ENCODE measurements at places on chromosomes 1 and 21.

GRCh38 chr1:84861988-84862644 is 30.9 kb downstream of the LPAR3 start:
- DNase-seq = no peak

DNA sequence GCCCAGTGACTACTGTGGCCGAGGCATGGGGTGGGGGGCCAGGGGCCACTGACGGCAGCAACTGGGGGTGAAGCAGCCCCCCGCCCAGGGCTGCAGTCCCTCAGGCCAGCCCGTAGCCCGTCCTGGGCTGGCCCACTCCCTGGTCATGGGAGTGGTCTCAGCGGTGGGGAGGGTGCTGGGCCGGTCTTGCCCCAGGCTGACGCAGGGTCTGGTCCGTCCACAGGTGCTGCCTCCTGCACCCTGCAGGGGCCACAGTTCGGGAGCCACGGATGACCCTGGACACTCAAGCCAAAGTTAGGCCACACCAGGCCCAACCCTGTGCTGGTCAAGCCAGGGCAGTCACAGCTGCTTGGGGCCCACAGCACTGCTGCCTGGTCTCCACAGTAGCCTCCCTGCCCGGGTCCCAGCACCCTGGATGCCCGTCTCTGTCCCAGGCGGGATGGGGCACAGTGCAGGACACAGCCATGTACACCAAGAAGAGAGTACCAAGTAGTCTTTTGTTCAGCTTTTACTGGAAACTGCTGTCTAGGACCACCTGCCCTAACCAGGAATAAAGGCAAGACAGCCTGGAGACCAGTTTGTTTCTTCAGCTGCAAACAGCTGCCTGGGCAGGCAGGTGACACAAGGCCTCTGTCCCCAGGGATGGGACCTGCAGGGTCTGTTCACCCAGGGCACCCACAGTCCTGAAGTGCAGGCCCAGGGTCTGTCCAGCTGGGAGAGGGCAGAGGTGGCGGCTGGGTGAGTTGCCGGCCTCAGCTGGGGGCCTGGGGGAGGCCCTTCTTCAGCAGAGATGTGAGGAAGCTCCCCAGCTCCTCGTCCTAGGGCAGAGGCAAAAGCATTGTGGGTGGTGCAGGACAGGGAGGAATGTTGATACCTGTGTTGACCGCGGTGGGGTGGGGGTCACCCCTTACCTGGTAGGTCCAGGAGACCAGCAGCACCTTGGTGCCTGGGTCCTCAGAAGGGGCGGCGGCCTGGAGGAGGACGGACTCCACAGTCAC is 3.0 kb downstream of the PUSL1 start:
- DNase-seq = no peak

DNA sequence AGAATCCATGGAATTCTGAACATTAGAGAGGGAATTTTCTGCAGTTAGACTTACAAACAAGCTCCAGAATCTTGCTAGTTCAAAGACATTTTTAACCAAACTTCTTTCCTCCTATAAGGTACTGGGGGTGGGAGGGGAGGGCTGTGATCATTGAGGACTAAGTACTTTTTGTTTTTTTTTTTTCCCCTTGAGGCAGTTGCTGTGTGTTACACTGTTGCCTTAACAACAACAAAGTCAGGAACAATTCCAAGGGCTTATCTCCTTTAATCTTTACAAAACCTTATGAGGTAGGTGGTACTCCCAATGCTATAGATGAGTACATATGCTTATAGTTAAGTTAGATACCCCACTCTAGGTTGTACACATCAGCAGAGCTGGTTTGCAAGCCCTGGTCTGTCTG is 62.9 kb downstream of the PPP1R12B start:
- no peak for DNase-seq

DNA sequence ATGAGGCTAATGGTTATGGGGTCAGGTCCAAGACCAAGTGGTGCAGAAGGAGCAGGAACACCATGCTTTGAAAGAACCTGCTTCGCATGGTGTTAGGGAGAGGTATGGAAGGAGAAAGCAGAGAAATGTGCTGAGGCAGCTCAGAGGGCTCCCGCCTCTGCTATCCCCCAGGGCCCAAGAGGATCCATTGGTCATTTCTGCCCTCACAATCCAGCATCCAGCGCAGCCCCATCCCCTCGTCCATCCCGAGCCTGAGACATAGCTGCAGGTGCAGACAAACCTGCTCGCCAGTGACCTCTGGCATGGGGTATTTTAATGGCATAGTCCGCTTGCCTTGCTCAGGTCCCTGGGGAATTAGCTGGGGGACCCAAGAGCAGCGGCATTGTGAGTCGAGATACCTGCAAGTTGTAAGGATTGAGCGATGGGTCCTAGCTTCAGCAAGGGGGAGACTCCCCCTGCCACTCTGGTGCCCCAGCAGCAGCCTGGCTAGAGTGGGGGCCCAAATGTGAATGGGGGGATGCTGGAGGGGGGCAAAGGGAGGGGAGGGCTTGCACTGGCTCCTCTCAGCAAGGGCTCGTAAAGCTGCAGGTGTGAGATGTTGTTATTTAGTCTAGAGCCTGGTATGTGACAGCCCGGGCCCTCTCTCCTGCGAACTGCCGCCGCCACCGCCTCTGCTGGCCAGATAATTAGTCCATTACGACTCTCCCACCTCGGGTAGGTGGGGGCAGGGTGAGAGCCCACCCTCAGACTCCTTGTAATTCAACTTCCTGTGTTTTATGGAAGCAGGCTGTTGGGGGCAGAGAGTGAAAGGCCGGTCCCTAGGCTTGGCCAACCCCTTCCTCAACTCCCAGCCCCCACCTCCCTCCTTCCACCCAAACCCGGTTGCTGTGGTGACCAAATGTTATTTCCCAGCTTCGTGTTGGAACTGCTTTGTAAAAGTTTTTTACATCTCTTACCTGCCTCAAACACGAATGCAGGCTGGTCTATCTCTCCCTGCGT is 118.8 kb downstream of the RNF220 start:
- no peak for DNase-seq

GRCh38 chr1:155175927-155176371 is 2.3 kb downstream of the TRIM46 start:
- no peak for DNase-seq

GRCh38 chr1:192633533-192634253 is 2.3 kb upstream of the RGS13 start:
- no peak for DNase-seq

DNA sequence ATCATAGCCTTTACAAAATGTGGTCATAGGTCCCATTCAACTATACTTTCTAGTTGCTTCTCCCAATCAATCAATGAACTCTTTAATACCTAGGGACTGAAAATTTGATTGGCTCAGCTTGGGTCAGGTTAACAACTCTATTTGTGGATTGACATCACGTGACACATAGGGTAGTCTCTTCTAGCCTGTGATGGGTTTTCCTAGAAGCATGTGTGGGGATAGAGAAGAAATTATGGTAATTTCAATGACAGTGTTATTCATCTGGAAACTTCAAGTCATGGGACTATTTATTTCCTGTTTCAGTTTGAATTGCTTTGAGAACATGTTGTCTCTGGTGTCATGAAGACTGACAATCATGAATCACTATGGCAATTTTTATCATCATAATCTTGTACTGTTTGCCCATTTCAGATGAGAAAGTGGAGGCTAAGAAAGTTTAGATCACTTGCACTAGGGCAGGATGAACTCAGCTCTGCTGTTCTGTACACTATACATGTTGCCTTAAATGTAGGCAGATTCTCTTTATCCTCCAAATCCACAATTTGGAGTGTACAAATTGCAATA is 529.9 kb upstream of the BEND5 start:
- no peak for DNase-seq

DNA sequence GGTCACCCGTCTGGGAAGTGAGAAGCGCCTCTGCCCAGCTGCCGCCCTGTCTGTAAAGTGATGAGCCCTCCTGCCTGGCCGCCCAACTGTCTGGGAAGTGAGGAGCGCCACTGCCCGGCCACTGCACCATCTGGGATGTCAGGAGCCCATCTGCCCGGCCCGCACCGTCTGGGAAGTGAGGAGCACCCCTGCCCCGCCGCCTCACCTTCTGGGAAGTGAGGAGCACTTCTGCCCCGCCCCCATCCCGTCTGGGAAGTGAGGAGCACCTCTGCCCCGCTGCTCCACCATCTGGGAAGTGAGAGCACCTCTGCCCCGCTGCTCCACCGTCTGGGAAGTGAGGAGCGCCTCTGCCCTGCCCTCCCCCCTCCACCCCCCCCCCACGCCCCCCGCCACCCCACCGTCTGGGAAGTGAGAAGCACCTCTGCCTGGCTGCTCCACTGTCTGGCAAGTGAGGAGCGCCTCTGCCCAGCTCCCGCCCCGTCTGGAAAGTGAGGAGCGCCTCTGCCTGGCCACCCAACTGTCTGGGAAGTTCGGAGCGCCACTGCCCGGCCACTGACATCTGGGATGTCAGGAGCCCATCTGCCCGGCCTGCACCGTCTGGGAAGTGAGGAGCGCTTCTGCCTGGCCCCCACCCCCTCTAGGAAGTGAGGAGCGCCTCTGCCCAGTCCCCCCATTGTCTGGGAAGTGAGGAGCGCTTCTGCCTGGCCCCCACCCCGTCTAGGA is 4.5 kb upstream of the ZZZ3 start:
- DNase-seq = no peak

GRCh38 chr1:30273456-30273855 is 449.9 kb downstream of the MATN1 start:
- no peak for DNase-seq

- no peak for DNase-seq
Observed at GRCh38 chr1:230681599-230681998, 32.3 kb downstream of the AGT start.

DNA sequence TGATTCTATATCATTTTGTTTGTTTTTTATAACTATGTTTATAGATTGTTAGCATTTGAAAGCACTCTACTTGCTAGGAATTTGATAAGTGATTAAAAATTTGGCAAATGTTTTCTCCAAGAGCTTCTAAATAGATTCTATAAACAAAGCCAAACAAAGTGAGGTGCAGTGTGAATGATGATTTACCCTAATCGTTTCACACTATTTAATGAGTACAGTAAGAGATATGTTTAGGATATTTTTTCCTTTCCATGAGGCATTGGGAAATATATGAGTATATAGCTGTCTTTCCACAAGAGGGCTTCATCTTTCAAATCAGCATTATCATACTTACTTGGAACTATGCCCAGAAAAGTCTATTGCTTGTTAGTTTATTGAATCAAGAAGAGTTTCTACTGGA is 277.0 kb upstream of the BRINP3 start:
- DNase-seq = no peak

- no peak for DNase-seq
Observed at GRCh38 chr1:94036730-94037129, 84.2 kb downstream of the ABCA4 start.

DNA sequence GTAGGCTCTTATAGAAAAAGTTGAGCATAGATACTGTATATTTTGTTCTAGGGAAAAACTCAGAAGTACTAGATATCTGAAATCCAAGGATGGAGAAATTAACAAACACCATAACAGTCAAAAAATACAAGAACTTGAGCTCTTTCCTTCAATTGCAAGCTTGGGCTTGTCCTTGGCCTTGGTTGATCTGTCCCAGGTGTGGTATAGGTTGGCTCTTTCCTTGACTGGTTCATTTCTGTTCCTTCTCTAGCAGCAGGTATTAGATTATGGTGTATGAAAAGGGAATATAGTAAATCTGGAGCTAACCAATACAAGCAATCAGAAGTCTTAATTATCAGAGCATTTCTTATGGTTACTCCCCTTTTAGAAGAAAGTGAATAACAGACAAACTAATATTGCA is 198.6 kb downstream of the GPATCH2 start:
- no peak for DNase-seq

DNA sequence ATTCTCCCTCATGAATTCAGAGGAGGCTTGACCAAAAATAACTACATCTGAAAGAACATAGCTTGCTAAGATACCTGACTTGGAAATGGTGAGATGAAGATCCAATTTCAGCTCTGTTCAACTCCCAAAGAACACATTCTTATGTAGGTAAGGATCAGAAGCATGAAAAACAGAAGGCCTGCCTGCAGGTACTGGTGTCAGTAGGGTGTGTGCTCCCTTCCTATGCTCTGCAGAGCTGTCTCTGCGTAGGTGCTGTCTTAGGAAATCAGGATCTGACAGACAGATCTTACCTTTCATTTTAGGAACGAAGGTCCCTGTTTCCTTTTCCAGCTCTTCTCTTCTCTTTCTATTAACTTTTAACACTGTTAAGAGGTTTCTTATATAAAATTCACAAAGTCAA is 5.6 kb upstream of the OR6K2 start:
- DNase-seq = no peak

DNA sequence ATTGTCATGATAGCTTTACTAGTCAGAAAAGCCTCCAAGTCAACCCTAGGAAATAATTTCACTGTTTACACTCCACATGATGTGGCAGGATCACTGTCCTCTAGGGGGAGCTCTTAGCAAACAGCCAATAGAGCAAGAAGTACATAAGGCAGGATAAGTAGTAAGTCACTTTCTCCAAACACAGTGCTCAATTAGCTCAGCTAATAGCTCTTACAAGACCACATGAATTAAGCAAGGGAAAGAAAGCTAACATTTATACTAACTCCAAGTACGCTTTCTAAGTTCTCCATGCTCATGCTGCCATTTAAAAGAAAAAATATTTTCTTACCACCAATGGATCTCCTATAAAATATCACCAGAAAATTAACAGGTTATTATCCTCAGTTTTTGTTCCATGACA is 66.9 kb upstream of the LRIF1 start:
- DNase-seq = peak; percentile 20

DNA sequence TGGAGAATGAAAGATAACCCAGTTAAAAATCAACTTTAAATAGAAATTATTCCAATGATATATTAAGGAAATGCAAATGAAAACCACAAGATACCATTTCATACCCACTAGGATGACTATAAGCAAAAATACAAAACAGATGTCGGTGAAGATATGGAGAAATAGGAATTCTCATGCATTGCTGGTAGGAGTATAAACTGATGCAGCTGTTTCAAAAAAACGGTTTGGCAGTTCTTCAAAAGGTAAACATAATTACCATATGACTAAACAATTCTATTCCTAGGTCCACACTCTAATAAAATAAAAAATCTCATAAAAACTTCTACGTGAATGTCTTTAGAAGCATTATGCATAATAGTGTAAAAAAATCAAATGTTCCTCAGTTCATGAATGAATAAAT is 763.3 kb upstream of the BRINP3 start:
- no peak for DNase-seq

GRCh38 chr21:37364722-37365121 is 1.9 kb upstream of the DYRK1A start:
- no peak for DNase-seq

DNA sequence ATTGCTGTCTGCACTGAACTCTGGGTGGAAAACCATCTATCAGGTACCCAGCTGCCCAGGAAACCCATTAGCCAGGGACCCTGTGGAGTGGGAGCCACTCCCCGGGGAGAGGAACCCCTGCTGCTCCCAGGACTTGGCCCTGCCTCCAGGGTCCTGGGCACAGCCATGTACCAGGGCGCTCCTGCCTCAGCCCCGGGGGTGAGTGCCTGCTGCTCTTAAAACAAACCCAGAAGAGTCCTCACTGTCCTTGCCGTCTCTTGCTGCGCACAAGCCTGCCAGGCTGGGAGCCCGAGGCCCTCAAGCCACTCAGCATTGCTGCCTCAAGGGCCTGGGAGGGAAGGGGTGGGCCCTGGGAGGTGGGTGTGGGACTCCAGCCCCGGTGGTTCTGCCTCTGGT is 3.4 kb upstream of the SLC25A34 start:
- no peak for DNase-seq

- no peak for DNase-seq
Observed at GRCh38 chr21:29115899-29116298, 14.5 kb upstream of the MAP3K7CL start.

Data from naive thymus-derived CD4-positive, alpha-beta T cell (primary cell).